Aorta (tissue), 5 donors: ENCODE measurements at places on chromosomes 5 and 9.

GRCh38 chr9:206481-206880 is 8.2 kb upstream of the DOCK8 start:
- no peak for DNase-seq

DNA sequence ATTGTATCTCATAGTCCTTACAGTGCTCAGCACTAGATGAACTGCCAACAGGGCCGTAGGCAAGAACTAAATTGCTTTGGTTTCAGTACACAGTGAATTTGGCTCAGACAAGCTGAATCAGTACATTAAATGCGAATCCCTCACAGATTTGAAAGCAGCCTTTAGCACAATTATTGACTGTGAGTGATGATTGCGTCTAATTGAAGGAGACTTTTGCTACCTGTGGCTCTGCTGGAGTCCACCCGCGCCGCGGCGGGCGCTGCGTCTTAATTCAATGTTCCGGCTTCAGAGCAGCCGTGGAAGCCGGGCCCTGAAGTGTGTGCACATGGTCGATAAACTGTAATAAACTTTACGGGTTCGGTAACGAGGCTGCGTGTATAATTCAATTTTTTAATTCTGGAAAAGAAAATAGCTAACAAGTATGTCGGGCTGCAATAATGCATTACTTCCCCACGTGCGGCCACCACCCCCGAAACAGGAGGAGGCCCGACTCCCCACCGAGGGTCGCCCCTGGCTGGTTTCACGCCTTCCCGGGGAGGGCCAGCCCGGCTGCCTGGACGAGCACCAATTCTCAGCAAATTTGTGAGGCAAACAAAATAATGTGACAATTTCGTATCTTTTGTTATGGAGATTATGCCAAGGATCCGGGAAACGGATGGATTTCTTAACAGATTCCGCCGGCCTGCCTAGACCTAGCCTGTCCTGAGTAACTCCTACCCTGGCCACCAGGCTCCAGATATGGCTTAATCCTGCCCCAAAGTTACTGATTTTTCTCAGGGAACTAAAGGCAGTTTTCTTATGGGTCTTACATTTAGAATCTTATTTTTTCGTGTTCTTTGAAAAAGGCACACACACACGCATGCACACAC is 269.4 kb upstream of the IRX1 start:
- peak; percentile 51 for DNase-seq

DNA sequence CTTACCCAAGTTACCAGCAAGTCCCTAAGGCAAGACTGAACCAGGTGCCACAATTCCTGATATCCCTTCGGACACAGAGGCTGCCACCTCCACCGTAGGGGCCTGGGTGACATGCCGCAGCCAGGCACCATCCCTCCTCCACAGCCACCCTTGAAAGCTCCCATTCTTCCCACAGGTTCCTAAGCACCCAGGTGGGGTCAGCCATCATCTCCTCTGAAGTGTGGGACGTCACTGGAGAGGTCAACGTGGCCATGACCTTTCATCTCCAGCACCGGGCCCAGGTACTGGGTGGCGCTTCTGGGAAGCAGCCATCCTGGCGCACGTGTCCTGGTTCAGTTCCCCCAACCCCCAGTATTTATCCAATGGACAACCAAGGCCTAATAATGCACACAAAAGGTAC is 8.2 kb downstream of the ADGRD2 start:
- DNase-seq, result no peak

DNA sequence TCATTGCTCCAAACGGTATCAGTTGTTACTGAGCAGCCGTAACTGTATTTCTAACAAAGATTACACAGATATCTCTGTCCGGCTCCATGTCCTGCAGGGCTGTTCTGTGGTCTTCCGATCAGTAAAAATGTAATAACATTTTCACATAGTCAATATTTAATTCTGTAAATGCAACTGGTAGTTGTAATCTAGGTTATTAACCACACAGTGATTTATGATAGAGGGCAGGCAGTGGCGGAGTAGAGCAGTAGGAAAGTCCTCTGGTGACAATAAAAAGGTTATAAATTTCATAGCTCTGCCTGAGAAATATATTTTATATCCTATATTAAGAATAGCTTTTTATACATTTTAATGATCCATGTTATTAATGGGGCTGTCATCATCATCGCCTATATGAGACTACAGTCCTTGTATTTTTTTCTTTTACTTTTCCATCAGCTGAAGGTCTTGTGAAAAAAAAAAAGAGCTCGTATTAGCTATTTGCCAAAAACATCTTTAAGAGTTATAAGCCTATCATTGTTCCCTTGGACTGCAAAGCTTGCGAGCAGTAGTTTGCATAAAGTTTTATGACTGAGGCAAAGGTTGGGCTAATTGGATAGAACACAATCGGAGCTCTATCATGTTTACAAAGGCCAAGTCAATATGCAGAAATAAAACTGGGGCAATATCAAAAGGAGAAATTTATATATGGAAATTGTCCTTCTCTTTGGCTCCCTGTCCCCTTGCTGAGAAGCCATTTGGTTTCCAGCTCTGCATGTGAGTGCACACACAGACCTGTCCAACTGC is 648.0 kb downstream of the IRX1 start:
- DNase-seq, result no peak

DNA sequence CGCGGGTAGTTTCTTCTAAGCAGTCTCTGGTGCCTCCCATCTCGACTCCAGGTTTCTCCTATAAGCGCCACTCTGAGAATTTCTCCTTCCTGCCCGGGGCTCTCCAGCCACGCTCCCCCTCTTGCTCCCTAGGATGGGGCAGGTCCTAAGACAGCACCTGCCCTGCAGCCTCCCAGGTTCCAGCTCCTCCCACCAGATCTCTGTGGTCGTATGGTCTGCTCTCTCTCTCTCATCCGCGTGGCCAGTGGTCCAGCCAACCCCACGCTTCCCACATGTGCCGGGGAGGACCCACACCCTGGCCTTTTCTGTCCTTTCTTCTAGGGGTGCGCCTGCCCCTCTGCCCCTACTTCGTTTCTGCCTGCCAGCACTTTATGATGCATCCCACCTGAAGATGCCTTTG is 40.5 kb downstream of the MVB12B start:
- DNase-seq, result no peak
